Activated naive CD4-positive, alpha-beta T cell treated with anti-CD3 and anti-CD28 coated beads, Interleukin-2, amount 10 ng/mL, durations not matched to agents 7 days and 5 days (primary cell): ENCODE measurements at places on chromosomes 16 and 17.

- no peak for DNase-seq
These were observed 328.5 kb downstream of the SNX29 start for GRCh38 chr16:12304861-12305596.

- DNase-seq: no peak
These were observed 83.9 kb upstream of the IRX3 start for GRCh38 chr16:54370278-54371040.

DNA sequence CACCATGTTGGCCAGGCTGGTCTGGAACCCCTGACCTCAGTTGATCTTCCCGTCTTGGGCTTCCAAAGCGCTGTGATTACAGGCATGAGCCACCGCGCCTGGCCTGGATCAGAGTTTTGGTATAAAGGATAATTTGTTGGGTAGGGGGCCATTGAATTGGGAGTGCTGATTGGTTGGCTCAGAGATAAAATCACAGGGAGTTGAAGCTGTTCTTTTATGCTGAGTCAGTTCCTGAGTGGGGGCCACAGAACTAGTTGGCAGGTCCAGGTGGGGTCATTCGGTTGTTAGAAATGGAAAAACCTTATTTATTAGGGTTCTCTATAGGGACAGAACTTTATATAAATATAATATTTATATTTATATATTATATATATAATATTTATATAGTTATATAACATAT is 147.1 kb downstream of the SSH2 start:
- no peak for DNase-seq

DNA sequence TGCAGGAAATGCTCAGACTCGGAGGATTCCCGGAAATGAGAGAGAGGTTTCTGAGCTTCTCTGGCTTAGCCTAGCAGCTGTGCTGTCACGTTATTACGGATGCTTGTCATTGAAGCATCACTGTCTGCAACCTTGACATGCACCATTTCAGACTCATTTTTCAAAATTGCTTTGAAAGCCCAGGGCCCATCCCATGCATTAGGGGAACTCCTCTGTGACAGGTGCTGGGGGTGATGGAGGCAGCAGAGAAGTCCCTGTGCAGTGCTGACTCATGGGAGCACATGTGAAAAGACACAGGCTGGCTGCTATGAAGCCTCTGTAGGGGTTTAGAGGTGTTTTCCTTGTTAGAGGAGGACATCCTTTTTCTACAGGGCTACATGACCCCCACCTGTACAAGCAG is 214.0 kb upstream of the MPHOSPH6 start:
- no peak for DNase-seq

- no peak for DNase-seq
These were observed 162.4 kb upstream of the TOX3 start for GRCh38 chr16:52709306-52709705.

GRCh38 chr17:39166437-39167335 is 725 bp upstream of the ARL5C start:
- DNase-seq: no peak

DNA sequence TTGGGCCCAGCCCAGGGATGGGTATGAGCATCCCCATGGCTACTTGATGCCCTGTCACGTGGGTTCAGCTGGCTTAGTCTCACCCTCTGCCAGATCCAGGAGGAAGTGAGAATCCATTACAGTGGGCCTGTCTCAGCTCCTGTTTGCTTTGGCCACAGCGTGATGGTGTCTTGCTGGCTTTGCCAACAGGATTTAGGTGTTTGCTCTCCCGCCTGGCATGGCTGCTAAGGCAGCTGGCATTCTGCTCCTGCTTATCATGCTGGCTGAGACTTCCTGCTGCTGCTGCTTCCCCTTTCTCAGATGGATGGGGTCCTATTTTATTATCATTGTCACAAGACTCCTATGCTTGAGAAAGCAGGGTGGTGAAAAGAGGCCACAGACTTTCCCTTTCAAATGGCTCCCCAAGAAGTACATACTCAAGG is 28.3 kb upstream of the HOXB13 start:
- no peak for DNase-seq

DNA sequence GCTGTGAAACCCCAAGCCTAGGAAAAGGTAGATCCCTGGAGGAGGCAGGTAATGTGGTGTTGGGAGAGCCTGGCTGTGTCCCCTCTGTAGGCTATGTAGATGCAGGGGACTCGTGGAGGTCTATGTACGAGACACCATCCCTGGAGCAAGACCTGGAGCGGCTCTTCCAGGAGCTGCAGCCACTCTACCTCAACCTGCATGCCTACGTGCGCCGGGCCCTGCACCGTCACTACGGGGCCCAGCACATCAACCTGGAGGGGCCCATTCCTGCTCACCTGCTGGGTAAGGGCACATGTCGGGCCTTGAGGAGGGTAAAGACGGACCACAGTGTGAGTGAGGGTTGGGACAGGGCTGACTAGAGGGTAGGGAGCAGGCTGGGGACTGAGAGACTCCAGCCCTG is 12.0 kb downstream of the ACE start:
- no peak for DNase-seq

GRCh38 chr17:73641826-73642600 is 2.2 kb downstream of the SDK2 start:
- no peak for DNase-seq

DNA sequence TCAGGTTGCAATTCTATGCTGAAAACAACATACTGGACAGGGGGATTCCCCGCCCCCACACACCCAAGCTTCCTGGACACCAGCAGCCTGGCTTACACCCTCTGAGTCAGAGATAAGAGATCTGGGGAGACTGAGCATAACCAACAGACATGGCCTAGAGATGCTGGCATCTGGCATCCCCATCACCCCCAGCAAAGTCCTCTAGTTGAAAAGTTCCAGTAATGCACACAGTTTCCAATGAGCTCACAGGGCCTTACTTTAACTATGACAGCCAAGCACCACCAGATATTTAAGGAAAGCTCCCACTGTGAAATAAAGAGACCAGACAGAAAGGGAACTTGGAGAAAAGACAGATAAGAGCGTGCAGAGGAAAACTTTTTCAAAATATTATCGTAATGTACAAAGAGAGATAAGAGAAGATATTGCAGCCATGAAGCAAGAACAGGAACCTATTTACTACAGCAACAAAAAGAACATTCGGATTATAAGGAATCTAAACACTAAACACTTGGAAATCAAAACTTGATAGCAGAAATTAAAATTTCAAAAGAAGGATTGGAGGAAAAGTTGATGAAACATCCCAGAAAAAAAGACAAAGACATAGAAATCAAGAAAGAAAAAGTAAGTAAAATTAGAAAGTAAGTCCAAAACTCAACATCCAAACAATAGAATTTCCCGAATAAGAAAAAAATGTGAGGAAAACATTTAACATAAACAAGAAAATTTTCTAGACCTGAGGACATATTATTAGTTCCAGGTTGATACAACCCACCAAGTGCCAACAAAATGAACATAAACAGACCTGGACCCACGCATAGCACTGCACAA is 17.2 kb upstream of the ALOX15 start:
- DNase-seq: peak; percentile 37

GRCh38 chr16:64144617-64145016 is 977.2 kb downstream of the CDH11 start:
- no peak for DNase-seq

DNA sequence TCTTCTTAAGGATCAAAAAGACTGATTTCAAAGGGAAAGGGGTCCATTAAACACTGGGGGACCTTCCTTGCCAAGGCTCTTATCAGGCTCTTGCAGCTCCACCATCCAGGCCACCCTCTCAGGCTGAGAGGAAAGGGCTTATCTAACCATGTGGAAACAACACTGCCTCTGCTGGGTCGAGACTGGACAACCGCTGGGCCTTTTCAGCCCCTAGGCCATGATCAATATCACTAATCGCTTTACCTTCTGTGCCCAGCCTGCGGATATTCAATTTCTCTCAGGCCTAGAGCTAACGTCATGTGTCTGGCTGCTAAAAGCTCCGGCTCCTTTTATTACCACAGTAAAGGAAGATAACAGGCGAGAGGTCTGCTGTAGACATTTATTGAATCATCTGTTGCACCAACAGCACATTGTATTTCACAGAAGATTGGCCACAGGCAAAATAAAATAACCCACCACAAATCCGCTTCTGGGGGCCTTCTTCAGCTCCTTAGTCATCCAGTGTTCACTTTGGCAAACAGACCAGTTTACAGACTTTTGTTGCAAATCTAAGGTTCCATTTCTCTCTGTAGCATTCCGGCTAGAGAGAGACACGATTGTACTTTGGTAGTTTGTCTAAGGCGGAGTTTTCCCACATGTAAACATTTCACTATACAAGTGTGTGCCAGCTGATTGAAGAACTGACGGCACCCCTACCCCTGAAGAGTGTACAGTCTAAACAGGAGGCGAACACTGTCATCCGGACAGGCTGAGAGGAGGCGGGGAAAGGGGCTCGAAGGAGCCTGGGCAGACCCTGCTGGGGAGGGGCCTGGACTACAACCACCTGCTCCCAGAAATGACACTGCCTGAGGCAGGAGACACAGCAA is 13.9 kb downstream of the CYB561 start:
- DNase-seq: no peak

- DNase-seq: no peak
These were observed 1542.6 kb upstream of the CDH8 start for GRCh38 chr16:63578791-63579190.

DNA sequence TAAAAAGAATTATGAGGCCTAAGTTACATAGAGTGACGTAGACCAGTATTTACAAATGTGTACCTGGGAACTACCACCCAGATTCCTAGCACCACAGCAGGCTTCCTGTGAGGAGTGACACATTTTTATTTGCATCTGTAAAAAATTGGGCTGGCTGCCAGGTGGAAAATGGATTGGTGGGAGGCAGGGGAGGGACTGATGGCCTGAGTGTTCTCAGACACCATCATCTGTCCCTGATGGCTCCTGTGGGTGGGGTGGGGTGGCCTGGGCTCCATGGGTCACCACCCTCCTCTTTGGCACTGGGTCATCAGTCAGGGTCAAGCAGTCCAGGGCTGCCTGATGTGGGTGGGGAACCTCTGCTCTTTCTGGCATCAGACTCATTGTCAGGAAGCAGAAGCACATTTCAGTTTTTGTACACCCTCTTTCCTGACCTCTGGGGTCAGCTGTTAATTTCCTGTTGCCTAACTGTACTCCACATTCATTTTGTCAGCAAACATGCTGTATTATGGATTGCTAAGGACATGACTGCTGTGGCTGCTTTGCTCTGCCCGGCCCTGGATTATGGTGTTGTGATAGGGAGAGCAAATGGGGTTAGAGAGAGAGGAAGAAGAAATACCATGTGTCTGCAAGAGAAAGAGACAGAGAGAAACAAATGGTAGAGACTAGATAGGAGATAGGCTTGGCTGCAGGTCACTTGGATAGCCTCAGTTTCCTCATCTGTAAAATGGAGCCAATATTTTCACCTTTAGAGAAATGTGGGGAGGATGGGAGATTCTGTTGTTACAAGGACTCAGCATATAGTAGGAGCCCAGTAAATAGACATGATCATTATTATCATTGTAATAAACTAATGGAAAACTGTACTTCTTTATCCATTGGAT is 11.6 kb upstream of the MFAP4 start:
- no peak for DNase-seq

DNA sequence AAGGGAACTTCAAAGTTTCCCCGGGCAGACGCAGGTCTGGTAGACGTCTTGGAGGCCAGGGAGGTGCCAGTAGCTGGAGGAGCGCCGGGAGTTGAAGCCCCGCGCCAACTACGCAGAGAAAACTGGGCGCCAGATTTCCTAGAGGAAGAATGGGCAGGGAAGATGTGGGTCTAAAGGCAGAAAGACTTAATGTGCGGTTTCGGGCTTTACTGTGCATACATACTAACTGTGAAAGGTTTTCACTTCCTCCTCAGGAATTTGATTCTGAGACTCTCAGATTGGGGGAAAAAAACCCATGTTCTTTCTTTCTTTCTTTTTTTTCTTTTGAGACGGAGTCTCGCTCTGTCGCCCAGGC is 331 bp upstream of the ZNF287 start:
- no peak for DNase-seq

DNA sequence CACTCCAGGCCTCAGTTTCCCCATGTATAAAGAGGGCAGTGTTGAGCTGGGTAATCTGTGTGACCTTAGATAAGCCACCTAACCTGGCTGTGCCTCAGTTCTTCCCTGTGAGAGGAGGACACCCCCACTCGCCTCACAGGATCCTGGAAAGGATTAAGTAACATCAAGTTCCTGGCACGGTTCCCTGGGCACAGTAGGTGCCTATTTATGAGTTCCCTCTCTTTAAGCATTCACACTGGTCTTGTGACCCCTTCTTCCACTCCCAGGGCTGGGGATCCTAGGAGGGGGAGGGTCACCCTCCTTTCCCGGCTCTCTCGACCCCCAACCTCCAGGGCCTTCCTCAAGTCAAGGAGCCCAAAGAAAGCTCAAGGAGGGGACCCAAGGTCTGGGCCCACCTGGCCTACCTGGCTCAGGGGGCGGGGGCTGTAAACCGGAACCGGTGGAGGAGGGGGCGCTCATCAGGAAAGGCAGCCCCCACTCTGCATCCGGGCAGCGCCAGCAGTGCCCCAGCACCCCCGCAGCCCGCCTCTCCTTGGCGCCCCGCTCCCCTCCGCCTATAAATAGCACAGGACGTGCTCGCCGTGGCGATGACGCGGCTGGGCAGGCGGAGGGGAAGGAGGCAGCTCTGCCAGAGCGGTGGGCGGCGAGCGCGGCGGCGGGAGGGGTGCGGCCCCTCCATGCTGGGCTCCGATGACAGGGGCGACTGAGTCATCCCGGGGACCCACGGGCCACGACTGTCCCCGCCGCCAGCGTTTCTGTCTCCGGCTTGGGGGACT is 9.4 kb downstream of the RPL19 start:
- DNase-seq: peak; percentile 80

DNA sequence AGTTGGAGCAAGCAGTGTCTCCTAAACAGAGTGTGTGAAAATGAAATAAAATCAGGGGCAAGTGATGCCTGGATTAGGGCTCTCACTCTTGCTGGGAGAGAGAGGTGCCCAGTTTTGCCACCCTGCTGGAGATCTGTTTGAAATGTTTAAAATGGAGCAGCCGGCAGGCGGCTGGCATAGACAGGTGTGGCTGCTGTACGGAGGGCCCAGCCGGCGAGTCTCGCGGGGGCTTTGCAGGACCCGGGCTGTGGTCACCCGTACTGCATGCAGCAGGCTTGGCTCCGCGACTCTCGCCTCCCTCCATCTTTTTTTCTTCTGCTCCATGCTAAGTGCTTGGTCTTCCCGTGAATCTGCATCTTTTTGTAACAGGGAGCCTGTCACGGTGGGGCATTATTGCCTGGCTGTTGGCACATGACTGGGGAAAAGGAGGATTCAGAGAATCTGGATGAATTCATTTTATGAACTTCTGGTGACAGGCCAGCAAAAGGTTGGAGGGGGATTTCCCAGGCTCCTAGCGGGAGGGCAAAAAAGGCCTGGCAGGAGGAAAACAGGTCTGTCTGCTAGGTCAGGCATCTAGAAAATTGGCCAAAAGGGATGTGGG is 1.8 kb downstream of the ZNRF1 start:
- no peak for DNase-seq

GRCh38 chr17:2391597-2392251 is 9.1 kb downstream of the MNT start:
- no peak for DNase-seq
